ACHN (cell line): ENCODE measurements at places on chromosomes 7 and 10.

- no peak for DNase-seq
These were observed 216.4 kb upstream of the LRGUK start for GRCh38 chr7:133910761-133911160.

GRCh38 chr10:29130190-29130673 lies 158.6 kb upstream of the LYZL1 start:
- DNase-seq: peak; percentile 22

DNA sequence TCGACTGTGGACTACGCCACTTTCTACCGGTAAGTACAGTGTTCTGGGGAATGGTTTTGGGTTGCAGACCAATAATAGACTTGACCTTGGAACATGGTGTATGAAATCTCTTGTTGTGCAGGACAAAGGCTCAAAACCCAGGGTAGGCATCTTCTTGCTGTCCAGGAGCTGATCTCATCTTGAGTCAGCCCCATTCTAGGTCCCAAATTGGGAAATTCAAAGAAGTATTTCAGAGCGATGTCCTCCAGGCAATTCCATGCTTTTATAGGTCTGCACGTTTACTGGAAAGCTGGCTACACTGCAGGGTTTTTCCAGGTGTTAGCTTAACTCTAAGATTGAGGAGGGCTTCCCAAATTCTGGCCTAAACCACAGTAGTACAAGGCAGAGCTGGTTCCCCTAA lies 180.7 kb downstream of the BMPER start:
- DNase-seq: no peak

- peak; percentile 72 for DNase-seq
These were observed 623 bp downstream of the HOXA4 start for GRCh38 chr7:27129729-27130539.

- DNase-seq: peak; percentile 71
These were observed 128.0 kb downstream of the ZMIZ1 start for GRCh38 chr10:79196470-79197461.

DNA sequence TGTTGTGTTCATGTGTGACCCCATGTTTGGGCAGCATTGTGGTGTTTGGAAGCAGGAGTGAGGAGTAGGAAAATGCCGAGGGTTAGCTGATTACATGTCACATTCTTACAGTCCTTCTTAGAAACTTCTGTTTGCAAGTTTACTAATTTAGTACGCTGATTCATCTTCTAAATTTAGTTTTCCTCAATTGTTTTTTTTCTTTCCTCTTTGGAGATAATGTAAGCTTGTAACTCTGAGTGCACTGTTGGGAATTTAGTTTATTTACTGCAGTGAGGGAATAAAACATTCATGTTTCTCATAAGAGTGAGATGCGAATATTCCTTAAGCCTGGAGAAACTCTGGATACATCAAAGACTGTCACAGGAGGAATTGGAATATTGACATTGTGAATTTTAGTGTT lies 135.0 kb downstream of the NT5C2 start:
- no peak for DNase-seq

DNA sequence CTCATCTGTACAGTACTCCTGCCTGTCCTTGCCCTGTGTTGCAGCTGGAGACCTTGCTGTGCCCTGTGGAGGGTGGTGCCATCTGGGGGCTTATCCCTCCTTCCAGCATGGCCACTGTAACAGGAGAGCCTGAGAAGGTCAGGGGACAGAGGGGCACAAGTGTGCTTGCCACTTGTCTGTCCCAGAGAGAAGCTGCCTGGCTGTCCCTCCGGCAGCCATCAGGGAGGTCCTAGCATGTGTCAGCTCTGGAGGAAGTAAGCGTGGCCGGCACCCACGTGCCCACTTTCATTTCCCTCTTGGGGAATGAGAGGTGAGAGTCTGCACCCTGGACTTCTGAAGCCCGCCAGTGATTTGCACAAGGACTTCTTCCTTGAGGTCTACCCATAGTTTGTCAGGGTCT lies 97.0 kb upstream of the PPIF start:
- no peak for DNase-seq

DNA sequence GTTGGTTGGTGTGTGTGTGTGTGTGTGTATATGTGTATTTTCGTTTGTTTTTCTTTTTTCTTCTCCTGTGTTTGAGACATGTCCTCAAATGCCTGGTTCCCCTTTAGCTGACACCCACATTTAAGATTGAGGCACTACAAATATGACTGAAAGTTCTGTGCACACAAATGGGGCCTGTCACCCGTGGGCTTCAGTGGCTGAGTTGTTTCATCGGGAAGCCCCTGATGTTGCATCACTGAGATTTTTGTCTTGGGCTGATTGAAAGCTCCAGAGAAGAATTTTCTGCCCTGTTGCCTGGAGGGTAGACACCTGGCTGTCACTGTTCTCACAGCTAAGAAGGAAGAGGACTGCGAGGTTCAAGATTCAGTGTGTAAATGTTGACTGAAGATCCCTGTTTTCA lies 283.8 kb upstream of the C7orf33 start:
- DNase-seq: no peak

- no peak for DNase-seq
These were observed 204.0 kb upstream of the CELF2 start for GRCh38 chr10:10813656-10814055.

DNA sequence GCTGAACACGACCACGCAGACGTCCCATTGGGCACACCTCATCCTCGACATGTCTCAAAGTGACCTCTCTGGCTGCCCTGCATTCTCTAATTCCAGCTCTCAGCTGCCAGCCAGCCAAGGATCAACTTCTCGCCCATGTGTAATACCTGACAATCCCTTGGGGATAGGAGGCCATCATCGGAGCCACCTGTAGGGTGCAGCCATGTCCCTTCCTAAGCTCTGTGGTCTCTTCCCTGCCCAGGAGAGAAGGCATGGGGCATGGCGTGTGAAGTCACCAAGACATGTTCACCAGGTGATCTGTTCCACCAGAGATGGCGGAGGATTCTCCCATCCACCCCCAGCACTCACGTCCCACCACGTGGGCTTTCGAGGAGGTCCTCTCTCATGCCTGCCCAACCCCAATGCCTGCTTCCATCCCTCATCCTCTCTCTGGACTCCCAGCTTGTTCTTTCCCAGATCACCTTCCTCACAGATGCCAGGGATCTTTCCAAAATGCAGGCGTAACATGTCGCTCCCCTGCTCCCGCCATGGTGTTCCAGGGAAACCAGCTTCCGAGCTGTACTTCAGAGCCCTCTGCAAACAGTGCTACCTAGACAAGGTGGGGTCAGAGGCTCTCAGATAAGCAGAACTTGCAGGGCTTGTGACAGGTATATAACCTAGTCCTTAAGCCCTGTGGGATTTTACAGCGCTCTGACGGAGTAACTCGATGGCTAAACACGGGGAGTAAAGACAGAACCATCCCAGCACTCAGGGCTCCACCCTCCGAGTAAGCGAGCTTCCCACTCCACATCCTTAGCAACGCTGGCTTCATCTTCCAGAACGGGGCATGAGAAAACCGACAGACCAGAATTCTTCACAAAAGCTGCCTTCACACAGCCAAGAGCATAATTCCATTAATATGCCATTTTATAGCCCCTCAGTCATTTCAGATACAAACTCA lies 41.1 kb downstream of the BRI3 start:
- DNase-seq: no peak

DNA sequence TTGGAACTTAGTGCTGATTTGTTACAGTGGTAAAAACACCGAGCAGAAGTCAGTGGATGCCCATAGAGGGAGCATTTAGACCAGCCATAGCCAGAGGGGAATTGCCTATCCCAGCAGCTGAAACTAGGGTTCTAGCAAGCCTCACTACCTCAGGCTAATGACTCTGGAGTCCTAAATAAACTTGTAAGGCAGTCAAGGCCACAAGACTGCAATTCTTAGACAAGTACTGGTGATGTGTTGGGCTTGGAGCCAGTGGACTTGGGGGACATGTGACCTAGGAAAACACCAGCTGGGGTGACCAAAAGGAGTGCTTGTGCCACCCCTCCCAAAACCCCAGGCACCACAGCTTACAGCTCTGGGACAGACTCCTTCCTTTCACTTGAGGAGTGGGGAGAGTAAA lies 209.0 kb downstream of the MAGI2 start:
- no peak for DNase-seq

GRCh38 chr10:12042409-12042796 lies 206 bp downstream of the UPF2 start:
- DNase-seq: peak; percentile 25

- no peak for DNase-seq
These were observed 28.8 kb upstream of the TSPAN33 start for GRCh38 chr7:129115676-129116075.

DNA sequence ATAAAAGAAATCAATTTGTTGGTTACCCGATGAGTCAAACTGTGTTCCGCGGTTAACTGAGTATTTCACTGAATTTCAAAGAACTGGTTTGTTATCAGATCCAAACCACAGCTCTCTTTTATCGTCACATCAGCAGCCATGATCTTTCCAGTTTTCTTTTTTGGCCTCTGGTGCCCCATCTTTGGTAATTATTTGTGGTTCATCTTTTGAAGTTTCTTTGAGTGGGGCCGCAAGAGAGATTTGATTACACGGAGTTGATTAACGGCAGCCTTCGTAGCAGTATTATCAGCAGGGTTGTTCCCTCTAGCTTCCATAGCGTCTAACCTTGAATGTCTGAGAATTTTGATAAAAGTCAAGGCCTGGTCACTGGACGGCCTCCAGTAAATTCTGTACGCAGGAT lies 154.9 kb upstream of the TNRC18 start:
- DNase-seq: no peak

GRCh38 chr10:73639286-73639685 lies 2.0 kb downstream of the MYOZ1 start:
- no peak for DNase-seq

GRCh38 chr10:6177880-6178281 lies 24.9 kb upstream of the PFKFB3 start:
- DNase-seq: no peak

DNA sequence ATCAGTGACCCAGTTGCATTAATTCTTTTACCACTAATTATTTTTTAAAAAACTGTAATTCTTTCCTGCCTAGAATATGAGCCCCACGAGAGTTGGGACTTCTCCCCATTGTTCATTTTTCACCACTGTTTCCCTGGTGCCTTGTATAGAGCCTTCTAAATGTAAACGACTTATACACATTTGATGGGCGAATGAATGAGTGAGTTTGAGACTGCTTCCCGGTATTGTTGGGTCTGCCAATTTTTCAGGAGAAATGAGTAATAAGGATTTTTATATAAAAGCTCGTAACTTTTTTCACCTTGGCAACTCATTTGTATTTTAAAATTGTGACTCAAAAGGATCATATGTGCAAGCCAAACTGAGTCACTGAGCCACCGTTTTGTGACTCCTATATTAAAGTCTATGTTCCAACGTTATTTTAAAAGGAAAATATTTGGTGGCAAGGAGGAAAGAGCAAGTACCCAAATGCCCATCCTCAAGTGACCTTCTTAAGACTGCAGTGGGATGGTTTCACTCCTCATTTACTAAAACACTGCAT lies 621.3 kb downstream of the KCNMA1 start:
- no peak for DNase-seq

DNA sequence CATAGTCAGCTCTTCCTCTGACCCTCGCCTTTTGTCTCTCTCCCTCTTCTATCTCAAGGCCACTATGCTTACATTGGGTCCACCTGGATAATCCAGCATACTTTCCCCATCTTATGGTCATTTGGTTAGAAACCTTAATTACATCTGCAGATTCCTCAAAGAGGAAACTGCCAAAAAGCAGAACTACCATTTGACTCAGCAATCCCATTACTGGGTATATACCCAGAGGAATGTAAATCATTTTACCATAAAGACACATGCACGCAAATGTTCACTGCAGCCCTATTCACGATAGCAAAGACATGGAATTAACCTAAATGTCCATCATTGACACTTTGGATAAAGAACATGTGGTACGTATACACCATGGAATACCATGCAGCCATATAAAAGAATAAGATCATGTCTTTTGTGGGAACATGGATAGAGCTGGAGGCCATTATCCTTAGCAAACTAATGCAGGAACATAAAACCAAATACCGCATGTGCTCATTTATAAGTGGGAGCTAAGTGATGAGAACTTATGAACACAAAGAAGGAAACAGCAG lies 114.8 kb upstream of the NPY start:
- no peak for DNase-seq

DNA sequence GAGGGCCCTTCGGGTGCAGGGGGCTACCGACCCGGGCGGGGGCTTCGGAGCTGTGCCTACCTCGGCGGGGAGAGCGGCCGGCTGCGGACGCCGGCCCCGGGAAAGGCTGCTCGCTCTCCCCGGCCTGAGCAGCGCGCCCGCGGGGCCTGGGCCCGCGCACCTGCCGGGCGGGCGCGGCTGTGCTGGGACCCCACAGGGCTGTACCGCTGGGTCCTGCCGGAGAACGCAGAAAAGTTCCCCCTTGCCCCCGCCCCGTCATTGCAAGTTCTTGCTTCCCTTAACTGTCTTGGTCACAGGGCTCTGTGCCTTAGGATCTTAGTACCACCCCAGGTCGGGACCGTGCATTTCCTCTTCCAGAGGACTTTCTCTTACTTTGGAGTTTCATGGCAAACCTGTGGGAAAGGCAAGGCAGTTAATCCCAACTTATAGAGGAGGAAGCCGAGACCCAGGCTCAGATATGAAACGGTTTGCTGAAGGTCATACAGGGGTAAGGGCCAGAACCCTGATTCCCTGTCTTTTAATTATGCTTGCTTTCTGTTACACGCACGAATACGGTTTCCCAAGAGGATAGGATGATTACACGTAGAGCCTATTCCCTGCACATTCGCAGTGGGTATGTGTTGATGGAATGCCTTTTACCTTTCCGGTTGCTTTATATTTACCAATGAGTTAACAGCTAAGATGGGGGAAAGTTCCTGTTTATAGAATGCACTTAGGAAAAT lies 652 bp downstream of the PCGF5 start:
- peak; percentile 41 for DNase-seq

DNA sequence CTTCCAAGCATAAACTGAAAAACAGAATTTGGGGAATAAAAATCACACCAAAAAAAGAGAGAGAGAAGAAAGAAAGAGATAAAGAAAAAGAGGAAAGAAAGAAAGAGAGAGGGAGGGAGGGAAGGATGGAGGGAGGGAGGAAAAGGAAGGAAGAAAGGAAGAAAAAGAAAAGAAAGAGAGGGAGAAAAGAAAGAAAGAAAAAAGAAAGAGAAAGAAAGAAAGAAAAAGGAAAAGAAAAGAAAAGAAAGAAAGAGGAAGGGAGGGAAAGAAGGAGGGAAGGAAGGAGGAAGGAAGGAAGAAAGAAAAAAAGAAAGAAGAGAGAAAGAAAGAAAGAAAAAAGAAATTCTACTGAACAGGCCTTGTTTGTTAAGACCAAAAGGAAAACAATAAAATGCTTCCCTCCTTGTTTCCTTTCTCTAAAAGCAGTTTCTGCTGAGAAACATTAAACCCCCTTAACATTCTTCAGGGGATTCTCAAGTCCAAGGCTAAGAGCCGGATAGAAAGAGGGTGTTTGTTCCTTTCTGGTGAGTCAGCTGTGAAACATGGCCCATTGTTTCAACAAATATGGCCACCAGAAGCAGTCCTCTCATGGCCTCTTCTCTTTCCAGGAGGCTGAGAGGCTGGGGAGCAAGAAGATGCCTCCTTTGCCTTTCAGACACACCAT lies 46.9 kb upstream of the GPAM start:
- DNase-seq: no peak

DNA sequence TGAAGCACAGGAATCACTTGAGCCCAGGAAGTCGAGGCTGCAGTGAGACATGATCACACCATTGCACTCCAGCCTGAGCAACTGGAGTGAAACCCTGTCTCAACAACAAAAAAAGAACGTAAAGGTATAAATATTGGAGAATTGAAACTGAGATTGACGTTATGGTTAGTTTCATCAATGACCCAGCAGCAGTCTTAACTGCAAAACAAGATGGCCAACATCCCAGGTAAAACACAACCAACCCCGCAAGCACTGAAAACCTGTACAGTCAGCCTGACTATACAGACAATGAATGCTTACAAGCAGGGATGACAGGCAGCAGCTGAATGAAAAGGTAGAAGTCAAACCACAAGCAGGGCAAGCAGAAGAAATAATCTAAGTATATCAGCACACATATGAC lies 34.7 kb downstream of the WAPL start:
- DNase-seq: no peak

GRCh38 chr7:94258418-94259300 lies 136.0 kb upstream of the COL1A2 start:
- no peak for DNase-seq
